H1 (cell line): ENCODE measurements at places on chromosomes 2 and 18. TPM values are rescaled to one million over a fixed set of nuclear protein-coding genes. Genes with fewer than 3 reads are reported as not detected.
A peak's percentile ranks its signal among the peaks of the same experiment; 100 is the strongest.

DNA sequence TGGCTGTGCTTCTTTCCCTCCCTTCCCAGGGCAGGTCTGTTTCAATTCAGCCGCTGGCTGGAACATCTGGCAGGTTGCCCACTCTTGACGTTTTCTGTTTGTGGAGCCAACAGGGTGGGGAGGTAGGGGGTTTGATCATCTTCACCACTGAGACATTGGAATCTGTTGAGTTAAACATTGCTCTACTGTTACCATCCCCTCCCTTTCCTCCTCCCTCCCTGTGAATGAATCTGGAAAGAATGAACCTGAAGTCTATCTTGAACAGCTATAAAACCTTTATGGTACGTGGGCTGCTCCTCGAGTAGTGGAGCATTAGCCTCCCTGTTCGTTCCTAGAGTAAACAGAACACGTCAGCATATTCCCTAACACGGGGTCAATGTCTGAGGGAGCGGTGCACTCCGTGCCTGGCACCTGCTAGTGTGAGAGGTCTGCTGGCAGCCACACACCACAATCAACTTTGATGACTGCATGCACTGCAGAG, 249.9 kb upstream of the RBBP8 start:
- H3K36me3 ChIP-seq = no peaks in the 10 kb centered on the region
- no peak overlapping the region for H3K27ac ChIP-seq
- H3K4me3 ChIP-seq = no peak overlapping the region

GRCh38 chr18:51150113-51150700, 47.3 kb downstream of the MEX3C start:
- H3K27me3 ChIP-seq = no peaks in the 10 kb centered on the region
- H3K27ac ChIP-seq = no peak overlapping the region
- DNase-seq = no peak
- H3K4me1 ChIP-seq = no peaks in the 10 kb centered on the region

DNA sequence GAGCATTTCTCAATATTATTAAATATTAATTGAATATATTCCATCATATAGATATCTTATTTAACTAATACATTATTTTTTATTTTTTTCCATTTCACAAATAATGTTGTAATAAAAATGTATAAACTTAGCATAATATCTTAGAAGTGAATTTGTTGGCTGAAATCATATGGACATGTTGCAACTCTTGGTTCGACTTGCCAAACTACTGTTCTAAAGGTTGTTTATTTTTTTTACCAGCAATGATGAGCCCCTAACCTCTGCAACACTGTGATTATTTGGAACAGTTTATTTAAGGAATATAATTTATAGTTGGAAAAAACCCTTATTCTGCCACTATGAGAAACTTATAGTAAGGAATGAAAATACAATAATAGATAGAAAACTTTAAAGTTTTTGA, 8.8 kb upstream of the NAB1 start:
- no peaks in the 10 kb centered on the region for H3K4me1 ChIP-seq
- no peak overlapping the region for H3K4me3 ChIP-seq
- H3K27me3 ChIP-seq = no peaks in the 10 kb centered on the region
- no peak overlapping the region for H3K27ac ChIP-seq
- no peak for DNase-seq
- H3K36me3 ChIP-seq = no peaks in the 10 kb centered on the region

GRCh38 chr2:60706021-60706420, 50.0 kb upstream of the PAPOLG start:
- H3K27ac ChIP-seq = no peak overlapping the region
- H3K4me1 ChIP-seq = no peaks in the 10 kb centered on the region
- no peaks in the 10 kb centered on the region for H3K27me3 ChIP-seq
- no peak overlapping the region for H3K4me3 ChIP-seq
- DNase-seq = no peak
- H3K36me3 ChIP-seq = no peaks in the 10 kb centered on the region

DNA sequence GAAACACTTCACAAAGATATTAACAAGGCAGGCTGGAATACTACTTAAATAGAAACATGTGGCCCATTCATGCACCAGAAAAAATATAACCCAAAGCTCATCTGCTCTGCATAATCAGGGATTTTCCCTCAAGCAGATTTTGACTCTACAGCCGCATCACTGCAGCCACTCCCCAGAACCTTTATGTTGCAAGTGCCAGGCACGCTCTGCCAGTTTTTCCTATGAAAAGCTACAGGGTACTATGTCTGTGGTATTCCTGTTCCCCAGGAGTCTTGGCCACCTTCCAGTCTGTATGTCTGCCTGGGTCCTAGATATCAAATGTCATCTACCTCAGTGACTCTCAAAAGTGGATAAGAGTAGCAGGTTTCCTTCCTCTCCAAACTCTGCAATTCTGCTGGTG, 3.8 kb downstream of the COA5 start:
- no peak overlapping the region for H3K4me3 ChIP-seq
- no peak overlapping the region for H3K27ac ChIP-seq
- DNase-seq = no peak
- no peaks in the 10 kb centered on the region for H3K4me1 ChIP-seq
- peaks cover 3% of the 10 kb centered on the region for H3K36me3 ChIP-seq
- H3K27me3 ChIP-seq = no peaks in the 10 kb centered on the region

NFATC1 gene
- 6.6 and 6.8 TPM in 2 replicates for total RNA-seq

DNA sequence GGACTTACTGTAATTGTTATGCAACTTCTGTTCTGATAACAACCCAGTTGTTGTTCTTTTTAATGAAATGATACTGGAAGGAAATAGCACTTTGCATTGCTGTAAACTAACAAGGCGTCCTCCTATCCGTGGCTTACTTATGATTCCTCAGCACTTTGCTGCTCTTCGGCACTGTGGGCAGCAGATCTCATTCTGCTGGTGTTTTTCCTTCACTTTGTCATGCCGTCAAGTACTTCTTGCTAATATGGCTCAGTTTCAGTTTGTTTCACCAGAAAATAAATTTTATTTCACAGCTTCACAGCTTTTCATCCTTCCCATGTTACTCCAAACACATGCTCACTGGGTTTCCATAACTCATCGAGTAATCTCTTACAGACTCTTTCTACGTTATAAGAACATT, 289.3 kb downstream of the MEIS1 start:
- no peaks in the 10 kb centered on the region for H3K27me3 ChIP-seq
- DNase-seq = no peak
- no peak overlapping the region for H3K4me3 ChIP-seq
- H3K36me3 ChIP-seq = no peaks in the 10 kb centered on the region
- H3K4me1 ChIP-seq = no peaks in the 10 kb centered on the region

DNA sequence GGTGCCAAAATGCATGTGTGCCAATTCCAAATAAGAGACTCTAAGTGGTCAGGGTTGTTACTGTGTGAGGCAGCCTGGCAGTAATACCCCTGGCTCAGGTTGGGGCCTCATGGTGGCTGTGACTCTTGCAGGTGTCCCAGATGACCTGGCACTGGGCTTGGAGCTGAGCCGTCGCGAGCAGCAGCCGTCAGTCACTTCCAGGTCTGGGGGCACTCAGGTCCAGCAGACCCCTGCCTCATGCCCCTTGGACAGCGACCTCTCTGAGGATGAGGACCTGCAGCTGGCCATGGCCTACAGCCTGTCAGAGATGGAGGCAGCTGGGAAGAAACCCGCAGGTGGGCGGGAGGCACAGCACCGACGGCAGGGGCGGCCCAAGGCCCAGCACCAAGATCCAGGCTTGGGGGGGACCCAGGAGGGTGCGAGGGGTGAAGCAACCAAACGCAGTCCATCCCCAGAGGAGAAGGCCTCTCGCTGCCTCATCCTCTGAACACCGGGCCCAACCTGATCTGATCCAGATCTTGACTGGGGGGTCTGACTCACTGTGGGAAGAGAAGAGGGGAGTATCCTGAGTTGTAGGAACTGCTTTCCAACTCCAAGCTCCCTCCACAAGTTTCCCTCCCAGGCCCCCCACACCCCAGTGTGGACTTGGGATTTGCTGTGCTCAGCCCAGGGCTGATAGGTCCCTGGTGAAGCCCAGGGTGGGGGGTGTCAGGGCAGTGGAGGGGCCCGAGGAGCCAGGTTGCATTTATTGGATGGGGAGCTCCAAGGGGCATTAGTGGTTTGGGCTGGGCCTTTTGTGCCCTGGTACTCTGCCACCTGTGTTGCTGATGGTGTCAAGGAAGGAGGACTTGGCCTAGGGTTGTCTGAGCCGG, 5.6 kb downstream of the DNAJB2 start:
- no peaks in the 10 kb centered on the region for H3K4me1 ChIP-seq
- no peak overlapping the region for H3K4me3 ChIP-seq
- no peaks in the 10 kb centered on the region for H3K27me3 ChIP-seq
- no peak for DNase-seq
- H3K27ac ChIP-seq = no peak overlapping the region

DNA sequence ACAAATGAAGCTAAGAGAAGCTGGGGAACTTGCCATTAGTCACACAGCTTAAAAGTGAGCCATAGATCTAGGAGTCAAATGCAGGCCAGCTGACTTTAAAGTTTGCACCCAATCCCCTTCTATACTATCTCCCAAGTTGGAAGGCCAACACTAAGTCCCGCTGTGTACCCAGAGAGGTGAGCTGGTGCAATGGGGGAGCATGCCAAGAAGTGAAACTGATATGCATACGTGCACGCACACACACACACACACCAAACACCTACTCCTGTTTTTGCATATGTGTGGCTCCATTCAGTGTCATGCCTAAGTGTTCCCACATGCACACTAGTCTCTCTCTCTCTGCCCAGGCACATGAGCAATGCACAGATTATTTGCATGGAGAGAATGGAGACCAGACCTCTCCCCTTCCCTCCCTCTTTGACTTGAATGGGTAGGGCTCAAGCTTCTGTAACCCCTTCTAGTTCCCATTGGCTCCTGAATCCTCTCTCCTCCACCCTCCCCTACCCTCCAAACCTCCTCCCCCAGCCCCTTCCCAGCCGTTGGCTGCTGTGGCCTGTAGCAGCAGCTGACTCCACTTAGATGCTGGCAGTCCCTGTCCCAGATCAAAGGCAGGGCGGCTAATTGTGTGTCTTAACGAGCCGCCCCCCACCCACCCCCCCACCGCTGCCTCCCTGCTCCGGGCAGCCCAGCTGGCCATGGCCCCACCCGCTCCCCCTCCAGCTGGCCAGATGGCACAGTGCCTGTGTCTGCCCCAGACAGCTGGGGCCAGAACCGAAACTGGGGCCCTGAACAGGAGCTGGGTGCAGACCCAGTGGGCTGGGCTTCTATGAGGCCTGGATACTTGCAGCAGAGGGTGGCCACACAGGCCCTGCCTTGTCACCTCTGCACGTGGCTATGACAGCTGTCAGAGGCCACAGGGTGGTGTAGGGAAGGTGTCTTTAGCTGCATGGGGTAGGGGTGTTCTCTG, 5.6 kb downstream of the WNT10A start:
- DNase-seq = no peak
- H3K4me1 ChIP-seq = no peaks in the 10 kb centered on the region
- H3K36me3 ChIP-seq = no peaks in the 10 kb centered on the region
- H3K4me3 ChIP-seq = no peak overlapping the region

- H3K4me3 ChIP-seq = peak overlapping the region; percentile 54
- no peak for DNase-seq
- no peaks in the 10 kb centered on the region for H3K27me3 ChIP-seq
- H3K4me1 ChIP-seq = no peaks in the 10 kb centered on the region; the same call in 1 of the 2 replicates
These were observed 1.3 kb downstream of the ADI1 start for GRCh38 chr2:3517948-3518495.
